IMR-90 (cell line): ENCODE measurements at places on chromosomes 5 and 9. TPM values are rescaled to one million over a fixed set of nuclear protein-coding genes. Genes with fewer than 3 reads are reported as not detected.

GRCh38 chr5:95530416-95530815 is 24.4 kb downstream of the SKIC3 start:
- peak; percentile 95 for DNase-seq
- no peak overlapping the region for H3K27ac ChIP-seq
- H3K4me3 ChIP-seq: no peak overlapping the region
- peaks cover 12% of the 10 kb centered on the region for H3K36me3 ChIP-seq
- H3K4me1 ChIP-seq: no peaks in the 10 kb centered on the region; the same call in 1 of the 2 replicates

DNA sequence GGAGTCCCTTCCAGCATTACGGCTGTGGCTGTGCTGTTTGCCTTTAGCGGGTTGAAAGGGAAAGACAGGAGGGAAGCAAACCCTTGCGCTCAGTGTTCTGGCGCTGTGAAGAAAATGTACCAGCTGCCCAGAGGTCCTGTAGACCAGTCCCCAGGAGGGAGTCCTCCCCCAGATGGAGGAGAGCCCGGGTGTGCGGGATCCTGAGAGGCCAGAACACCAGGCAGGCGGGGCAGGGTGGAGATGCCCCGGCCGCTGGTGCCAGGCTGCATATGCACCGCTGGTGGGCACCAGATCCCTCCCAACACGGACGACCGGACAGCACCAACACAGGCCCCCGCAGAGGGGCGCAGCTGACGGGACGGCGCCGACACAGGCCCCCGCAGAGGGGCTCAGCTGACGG is 37.2 kb upstream of the SLC9A3 start:
- no peak overlapping the region for H3K4me3 ChIP-seq
- no peak for DNase-seq
- no peak overlapping the region for H3K27ac ChIP-seq
- no peaks in the 10 kb centered on the region for H3K36me3 ChIP-seq

The DDX4 gene
- not detected in 2 replicates for total RNA-seq

The SPACA9 gene
- 0.90 and 1.1 TPM in 2 replicates for total RNA-seq

DNA sequence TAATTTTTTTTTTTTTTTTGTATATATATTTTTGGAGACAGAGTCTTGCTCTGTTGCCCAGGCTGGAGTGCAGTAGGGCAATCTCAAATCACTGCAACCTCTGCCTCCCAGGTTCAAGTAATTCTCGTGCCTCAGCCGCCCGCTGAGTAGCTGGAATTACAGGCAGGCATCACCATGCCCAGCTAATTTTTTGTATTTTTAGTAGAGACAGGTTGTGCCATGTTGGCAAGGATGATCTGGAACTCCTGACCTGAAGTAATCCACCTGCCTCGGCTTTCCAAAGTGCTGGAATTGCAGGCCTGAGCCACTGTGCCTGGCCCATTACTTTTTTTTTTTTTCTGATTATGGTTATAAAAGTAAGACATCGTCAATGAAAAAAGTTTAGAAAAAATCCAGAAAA is 84.0 kb upstream of the LMNB1 start:
- H3K36me3 ChIP-seq: no peaks in the 10 kb centered on the region
- H3K27me3 ChIP-seq: no peaks in the 10 kb centered on the region
- H3K4me1 ChIP-seq: no peaks in the 10 kb centered on the region

DNA sequence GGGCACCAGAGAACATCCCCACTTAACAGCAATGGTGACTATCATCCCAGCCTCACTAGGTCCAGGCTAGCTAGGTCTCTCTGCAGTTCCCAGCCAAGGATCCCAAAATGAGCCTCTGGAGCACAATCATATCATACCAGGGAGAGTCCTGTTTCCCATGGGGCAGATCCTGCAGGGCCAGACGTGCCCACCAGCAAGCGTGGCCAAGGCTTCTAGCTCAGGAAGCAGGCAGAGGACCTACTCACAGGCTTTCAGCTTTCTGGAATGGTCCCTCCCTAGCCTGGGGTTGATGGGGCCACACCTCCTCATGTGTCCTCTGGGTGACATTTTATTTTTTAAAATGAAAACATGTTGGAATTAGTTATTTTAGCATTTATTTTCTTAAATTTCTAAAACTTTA is 45.7 kb upstream of the PITX1 start:
- no peaks in the 10 kb centered on the region for H3K27me3 ChIP-seq
- peaks cover 6% of the 10 kb centered on the region; the same call in 1 of the 2 replicates for H3K4me1 ChIP-seq
- H3K36me3 ChIP-seq: peaks cover 6% of the 10 kb centered on the region; the same call in 1 of the 2 replicates
- DNase-seq: no peak
- H3K27ac ChIP-seq: no peak overlapping the region

- peak; percentile 58 for DNase-seq
- no peak overlapping the region for H3K27ac ChIP-seq
- no peak overlapping the region for H3K4me3 ChIP-seq
Measured at GRCh38 chr9:20437476-20437875, 184.8 kb downstream of the MLLT3 start.

The SEMA4D gene
- total RNA-seq: 0.56 and 0.90 TPM in 2 replicates

DNA sequence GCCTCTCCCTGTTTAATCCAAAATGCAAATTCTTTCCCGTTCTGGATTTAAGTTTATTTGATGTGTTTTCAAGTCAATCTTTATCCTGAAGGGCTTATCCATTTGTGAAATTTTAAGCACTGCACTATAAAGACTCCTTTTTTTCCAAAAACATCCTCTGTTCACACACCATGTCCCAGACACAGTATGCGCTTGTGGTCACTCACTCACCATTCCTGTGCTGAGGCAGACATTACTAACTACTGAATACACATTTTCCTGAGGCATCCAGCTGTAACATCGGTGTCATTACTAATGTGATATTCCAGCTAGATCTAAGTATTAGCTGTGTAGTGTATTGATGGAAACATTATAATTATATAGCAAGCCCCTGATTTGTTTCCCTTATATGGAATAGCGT is 298.4 kb downstream of the KCTD16 start:
- H3K36me3 ChIP-seq: no peaks in the 10 kb centered on the region
- no peak overlapping the region for H3K4me3 ChIP-seq
- DNase-seq: peak; percentile 33
- H3K27me3 ChIP-seq: no peaks in the 10 kb centered on the region
- no peaks in the 10 kb centered on the region for H3K4me1 ChIP-seq
- no peak overlapping the region for H3K27ac ChIP-seq

GRCh38 chr5:148684528-148684927 is 30.2 kb upstream of the HTR4 start:
- H3K27me3 ChIP-seq: peaks cover 1% of the 10 kb centered on the region; the same call in 1 of the 2 replicates
- H3K4me1 ChIP-seq: no peaks in the 10 kb centered on the region
- no peak overlapping the region for H3K4me3 ChIP-seq
- H3K36me3 ChIP-seq: no peaks in the 10 kb centered on the region

The PCDHA11 gene
- total RNA-seq: under 0.01 TPM in 1 of 2 replicates, not detected in the other

DNA sequence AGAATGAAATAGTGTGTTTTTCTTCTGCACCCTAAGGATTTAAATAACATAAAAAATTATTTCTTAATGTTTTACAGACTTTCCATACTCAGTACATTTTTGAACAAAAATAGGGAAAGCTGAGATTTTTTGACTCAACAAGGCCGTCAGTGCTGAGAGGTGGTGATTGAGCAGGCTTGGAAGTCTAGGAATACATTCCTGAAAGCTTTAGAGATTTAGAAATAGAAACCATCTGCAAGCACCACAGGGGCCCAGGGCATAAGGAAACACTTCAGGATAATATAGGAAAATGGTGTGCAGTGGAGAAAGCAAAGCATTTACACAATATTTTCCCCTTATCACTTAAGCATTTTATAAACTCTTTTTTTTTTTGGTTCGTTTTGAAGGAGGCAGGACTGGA is 5.2 kb downstream of the BASP1 start:
- no peak overlapping the region for H3K4me3 ChIP-seq
- H3K36me3 ChIP-seq: peaks cover 11% of the 10 kb centered on the region
- no peak for DNase-seq
- no peak overlapping the region for H3K27ac ChIP-seq

DNA sequence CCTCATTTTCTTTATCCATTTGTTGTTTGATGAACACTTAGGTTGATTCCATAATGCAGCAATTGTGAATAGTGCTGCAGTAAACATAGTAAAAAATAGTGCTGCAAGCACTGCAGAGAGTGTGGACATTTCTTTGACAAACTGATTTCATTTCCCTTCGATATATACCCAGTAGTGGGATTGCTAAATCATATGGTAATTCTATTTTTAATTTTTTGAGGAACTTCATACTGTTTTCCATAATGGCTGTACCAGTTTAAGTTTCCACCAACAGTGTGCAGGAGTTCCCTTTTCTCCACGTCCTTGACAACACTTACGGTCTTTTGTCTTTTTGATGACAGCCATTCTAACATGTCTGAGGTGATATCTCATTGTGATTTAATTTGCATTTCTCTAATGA is 138.2 kb upstream of the PLPPR1 start:
- H3K27ac ChIP-seq: no peak overlapping the region
- H3K4me3 ChIP-seq: no peak overlapping the region
- H3K4me1 ChIP-seq: no peaks in the 10 kb centered on the region
- DNase-seq: no peak
- H3K36me3 ChIP-seq: no peaks in the 10 kb centered on the region

DNA sequence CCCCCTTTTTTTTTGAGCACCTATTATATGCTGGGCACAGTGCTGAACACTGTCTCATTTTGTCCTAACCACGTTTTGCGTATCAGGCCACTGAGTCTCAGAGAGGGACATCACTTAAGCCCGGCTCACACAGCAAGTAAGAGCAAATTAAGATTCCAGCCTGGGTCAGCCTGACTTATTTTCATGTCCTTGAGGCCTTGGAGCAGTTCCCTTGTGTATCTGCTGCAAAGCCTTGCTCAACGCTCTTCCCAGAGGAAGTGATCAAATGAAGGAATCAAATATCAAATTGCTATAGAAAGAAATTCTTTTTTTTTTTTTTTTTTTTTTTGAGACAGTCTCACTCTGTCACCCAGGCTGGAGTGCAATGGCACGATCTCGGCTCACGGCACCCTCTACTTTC is 30.7 kb downstream of the ERGIC1 start:
- peak; percentile 37 for DNase-seq
- no peak overlapping the region for H3K4me3 ChIP-seq
- peaks cover 41% of the 10 kb centered on the region for H3K4me1 ChIP-seq
- H3K27me3 ChIP-seq: no peaks in the 10 kb centered on the region
- H3K27ac ChIP-seq: no peak overlapping the region
- H3K36me3 ChIP-seq: peaks cover 3% of the 10 kb centered on the region; the same call in 1 of the 2 replicates

GRCh38 chr5:37857696-37858095 is 17.9 kb upstream of the GDNF start:
- H3K4me3 ChIP-seq: no peak overlapping the region
- H3K27ac ChIP-seq: no peak overlapping the region
- DNase-seq: no peak
- H3K36me3 ChIP-seq: no peaks in the 10 kb centered on the region
- H3K27me3 ChIP-seq: peaks cover 9% of the 10 kb centered on the region

DNA sequence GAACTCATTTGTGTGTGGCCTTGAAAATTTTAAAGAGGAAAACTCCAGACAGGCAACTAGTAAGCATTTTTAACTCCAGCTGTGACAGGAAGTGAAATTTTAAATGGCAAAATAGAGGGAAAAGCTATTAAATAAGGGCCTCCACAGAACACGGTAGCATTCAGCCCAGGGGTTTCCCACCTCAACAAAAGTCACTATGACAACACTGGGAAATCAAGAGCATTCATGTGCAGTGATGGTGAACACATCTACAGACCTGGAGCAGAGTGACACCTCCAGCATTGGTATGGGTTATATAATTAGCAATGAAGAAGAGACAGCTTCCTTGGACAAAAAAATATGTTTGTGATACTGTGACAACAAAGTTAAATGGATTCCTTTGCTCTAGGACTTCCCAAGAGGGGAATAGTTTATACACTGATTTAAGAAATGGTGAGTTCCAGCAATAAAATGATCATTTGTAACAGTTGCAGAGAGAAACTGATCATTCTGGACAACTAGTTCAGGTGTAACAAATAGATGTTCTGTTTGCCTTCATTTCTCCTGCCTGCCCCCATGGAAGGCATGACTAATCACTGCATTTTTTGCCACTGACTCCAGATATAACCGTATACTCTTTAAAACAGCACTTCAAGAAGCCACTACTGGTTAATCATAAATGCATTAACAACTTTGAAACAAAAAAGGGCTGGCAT is 93.3 kb upstream of the SLC44A1 start:
- H3K36me3 ChIP-seq: no peaks in the 10 kb centered on the region
- no peak overlapping the region for H3K4me3 ChIP-seq
- H3K27ac ChIP-seq: no peak overlapping the region
- H3K4me1 ChIP-seq: peaks cover 14% of the 10 kb centered on the region

The C5orf63 gene
- 0.72 and 0.83 TPM in 2 replicates for total RNA-seq

- no peak for DNase-seq
- no peak overlapping the region for H3K4me3 ChIP-seq
- no peak overlapping the region for H3K27ac ChIP-seq
- H3K27me3 ChIP-seq: no peaks in the 10 kb centered on the region
- H3K36me3 ChIP-seq: no peaks in the 10 kb centered on the region
- peaks cover 4% of the 10 kb centered on the region; the same call in 1 of the 2 replicates for H3K4me1 ChIP-seq
Measured at GRCh38 chr5:94239266-94239665, 379.1 kb downstream of the KIAA0825 start.

DNA sequence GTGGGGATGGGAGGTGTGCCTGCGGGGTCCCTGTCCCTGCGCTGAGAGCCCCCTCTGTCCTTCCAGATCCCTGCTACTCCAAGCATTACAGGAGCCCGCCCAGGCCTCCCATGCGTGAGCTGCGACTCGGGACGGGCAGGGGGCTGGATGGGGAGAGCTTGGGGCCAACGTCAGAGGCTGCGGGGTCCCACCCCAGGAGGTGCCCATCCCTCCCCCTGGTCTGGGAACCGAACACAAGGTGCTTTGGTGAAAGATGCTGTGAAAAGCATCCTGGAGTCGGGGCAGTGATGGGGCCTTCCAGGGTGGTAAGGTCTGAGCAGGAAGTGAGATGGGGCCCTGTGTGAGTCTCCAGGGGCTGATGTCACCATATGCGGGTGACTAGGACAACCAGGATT is 2.7 kb downstream of the LCN9 start:
- H3K4me3 ChIP-seq: no peak overlapping the region
- H3K27ac ChIP-seq: no peak overlapping the region
- H3K4me1 ChIP-seq: no peaks in the 10 kb centered on the region
- H3K27me3 ChIP-seq: no peaks in the 10 kb centered on the region
- no peaks in the 10 kb centered on the region for H3K36me3 ChIP-seq

GRCh38 chr5:176695073-176695472 is 47.8 kb downstream of the TSPAN17 start:
- H3K4me1 ChIP-seq: no peaks in the 10 kb centered on the region
- H3K36me3 ChIP-seq: no peaks in the 10 kb centered on the region
- H3K27ac ChIP-seq: no peak overlapping the region

The GRXCR2 gene
- not detected in 2 replicates for total RNA-seq
